Sigmoid colon (tissue), 7 donors: ENCODE measurements at places on chromosomes 2 and 18. TPM values are rescaled to one million over a fixed set of nuclear protein-coding genes. Genes with fewer than 3 reads are reported as not detected.

CNTNAP5 gene
- not detected for polyA plus RNA-seq

SERPINB5 gene
- 2.9 TPM for polyA plus RNA-seq

AGXT gene
- polyA plus RNA-seq: 1.6 TPM

GRHL1 gene
- polyA plus RNA-seq: 0.55 TPM

PRADC1 gene
- polyA plus RNA-seq: 55.9 TPM

GYPC gene
- polyA plus RNA-seq: 66.8 TPM

CD8B2 gene
- under 0.01 TPM for polyA plus RNA-seq

ETAA1 gene
- polyA plus RNA-seq: 3.0 TPM

PLGLB1 gene
- not detected for polyA plus RNA-seq

GRCh38 chr18:54069729-54070128 is 154.7 kb downstream of the MBD2 start:
- DNase-seq: no peak

DNA sequence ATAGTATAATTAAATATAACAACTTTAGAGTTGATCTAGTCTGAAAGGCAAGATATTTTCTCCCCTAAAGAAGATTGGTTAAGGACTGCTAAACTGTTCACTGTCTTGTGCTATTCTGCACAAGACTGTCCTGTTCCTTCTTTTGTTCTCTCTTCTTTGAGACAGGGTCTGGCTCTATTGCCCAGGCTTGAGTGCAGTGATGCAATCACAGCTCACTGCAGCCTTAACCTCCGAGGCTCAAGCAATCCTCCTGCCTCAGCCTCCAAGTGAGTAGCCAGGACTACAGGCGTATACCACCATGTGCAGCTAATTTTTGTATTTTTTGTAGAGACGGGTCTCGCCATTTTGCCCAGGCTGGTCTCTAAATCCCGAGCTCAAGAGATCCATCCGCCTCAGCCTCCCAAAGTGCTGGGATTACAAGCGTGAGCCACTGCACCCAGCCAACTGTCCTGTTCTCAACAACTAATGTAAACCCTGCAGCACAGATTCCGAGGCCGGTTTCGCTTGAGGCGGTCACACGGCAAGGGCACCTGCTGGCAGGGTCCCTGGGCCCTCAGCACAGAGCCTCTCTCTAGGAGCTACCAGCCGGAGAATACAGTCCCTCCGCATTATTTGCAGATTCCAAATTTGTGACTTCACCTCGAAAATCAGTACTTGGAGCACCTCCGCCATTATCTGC is 16.4 kb downstream of the PXDN start:
- DNase-seq: peak; percentile 67

DNA sequence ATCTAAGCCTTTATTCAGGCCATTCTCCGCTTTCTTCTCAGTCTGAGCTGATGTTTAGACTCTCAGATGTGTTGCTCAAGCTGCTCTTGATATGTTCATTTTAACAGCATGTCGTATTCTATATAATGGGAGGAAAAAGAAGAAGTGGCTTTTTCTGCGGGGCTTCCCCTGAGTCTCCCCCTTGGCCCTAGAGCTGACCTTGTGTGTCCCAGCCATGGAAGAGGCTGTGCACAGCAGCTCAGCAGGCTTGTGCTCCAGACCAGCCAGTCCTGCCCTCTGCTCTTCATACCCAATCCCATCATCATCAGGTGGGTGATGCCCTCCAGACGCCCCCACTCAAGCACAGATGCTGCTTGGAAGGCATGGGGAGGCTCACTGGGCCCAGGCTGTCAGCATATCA is 155.1 kb upstream of the CELF4 start:
- no peak for DNase-seq

GRCh38 chr2:240405133-240405532 is 30.3 kb upstream of the GPC1 start:
- peak; percentile 52 for DNase-seq

DNA sequence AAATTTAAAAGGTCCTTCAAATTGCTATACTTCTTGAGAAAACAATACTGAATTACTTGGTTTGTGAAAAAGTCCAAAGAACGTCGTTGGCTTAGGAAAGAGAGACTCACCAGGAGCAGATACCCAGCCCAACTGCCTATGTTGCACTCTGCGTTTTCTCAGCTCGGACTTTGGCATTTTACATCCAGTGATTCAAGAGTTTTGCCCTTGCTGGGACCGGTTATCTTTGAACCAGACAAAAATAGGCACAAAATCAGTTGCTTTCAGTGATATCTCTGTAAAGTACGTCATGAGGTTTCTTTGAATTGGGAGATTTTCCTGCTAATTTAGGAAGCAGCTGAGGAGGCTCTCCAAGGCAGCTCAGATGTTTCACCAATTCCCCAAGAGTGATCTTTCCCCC is 29.3 kb downstream of the FHOD3 start:
- DNase-seq: no peak

DNA sequence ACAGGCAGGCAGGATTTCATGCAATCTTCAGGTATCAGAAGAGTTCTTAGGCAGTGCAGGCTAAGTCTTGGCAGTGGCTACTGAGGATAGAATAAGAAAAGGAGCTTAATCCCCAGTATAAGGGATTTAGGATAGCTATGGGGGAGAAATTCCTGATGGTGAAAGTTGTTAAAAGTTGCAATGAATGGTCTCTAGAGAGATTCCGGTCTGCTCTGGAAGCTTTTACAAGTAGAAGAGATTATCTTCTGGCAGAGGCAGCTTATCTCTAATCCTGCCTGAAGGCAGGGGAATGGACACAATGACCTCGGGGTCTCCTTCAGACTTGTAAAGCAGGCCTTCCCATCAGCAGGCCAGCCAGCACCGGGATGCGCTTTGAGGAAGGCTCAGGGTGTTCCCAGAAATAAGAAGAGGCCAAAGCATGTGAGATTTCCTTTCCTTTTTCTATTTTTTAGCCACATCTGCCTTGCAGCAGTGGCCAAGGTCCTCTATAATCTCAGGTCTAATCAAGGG is 253.9 kb upstream of the KLHL29 start:
- DNase-seq: no peak

GRCh38 chr2:29014811-29015421 is 33.8 kb downstream of the TOGARAM2 start:
- DNase-seq: no peak

GRCh38 chr2:27915874-27916273 is 25.3 kb downstream of the BABAM2 start:
- no peak for DNase-seq

- no peak for DNase-seq
Observed at GRCh38 chr2:165811592-165812370, 17.7 kb upstream of the GALNT3 start.

DNA sequence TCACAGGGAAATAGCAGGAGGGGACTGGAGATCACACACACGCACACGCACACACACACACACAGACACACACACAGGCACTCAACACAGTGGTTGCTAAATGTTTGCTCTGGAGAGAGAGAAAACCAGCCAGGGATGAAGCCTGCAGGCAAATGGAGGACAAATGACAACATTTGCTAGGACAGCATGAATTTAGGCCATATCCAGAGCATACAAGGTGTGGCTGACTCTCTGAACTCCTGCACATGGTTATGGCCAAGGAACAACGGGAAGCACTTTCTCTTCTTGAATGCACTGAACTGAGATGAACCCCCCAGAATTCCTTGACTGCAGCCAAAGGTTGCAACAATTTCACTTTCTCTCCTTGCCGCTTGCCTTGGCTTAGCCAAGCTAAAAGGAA is 230.0 kb upstream of the RASGRP3 start:
- no peak for DNase-seq

DNA sequence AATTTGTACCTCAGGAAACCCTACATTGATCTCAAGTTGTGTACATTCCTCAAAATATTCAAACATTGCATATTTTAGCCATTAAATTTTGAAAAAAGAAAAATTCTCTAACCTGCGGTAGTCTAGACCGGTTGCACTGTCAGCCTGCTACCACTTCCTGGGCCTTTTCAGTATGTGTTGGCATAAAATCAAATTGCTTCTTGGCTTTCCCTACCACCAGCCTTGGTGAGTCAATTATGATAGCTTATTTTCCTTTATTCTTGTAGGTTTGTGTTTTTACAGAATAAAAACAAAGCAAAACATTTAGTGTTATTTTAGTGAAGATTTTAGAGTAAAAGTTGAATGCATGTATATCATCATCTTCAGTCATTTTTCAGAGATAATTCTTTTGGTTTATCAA is 61.2 kb downstream of the FAM171B start:
- no peak for DNase-seq

DNA sequence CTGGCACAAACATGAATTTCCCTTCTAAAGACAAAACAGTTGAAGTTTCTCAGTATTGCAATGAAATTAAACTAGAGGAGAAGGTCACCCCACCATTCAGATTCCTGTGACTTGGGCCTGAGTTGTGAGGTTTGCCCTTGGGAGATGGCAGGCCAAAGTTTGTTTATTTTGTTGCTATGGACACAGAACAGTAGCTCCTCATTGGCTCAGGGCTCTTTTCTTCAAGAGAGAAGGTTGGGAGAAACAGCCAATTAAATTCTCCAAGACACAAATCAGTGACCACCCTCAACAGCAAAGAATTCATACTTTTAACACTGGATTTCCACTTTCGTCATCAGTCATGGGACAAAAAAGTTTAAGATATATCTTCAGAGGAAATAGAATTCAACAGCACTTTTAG is at the start of gene FLACC1:
TSS of gene FLACC1 (minus strand) at position 125 of the 400 bp plus-strand sequence. CDS start 5,941 bp downstream, outside the sequence.
- DNase-seq: no peak

GRCh38 chr2:233996000-233996399 is 54.5 kb upstream of the SPP2 start:
- no peak for DNase-seq

- no peak for DNase-seq
Observed at GRCh38 chr2:150644298-150645067, 157.0 kb upstream of the RND3 start.

GRCh38 chr2:203972066-203972465 is 35.5 kb downstream of the ICOS start:
- DNase-seq: no peak

DNA sequence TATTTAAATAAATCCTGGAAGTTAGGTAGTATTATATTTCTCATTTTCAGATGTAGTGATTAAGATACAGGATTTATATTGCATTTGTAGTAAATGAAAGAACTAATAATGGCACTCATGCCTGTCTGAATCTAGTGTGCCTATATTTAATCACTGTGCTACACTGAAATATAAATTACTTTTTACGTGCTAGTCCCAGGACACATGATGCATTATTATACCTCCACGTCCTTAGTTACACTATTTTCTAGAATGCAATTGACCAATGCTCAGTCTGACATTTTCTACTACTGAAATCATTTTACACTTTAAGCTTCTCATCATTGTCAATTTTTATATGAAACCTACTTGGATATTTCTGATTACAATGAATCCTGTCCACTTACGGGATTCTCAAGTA is 80.9 kb upstream of the TMEFF2 start:
- no peak for DNase-seq

DNA sequence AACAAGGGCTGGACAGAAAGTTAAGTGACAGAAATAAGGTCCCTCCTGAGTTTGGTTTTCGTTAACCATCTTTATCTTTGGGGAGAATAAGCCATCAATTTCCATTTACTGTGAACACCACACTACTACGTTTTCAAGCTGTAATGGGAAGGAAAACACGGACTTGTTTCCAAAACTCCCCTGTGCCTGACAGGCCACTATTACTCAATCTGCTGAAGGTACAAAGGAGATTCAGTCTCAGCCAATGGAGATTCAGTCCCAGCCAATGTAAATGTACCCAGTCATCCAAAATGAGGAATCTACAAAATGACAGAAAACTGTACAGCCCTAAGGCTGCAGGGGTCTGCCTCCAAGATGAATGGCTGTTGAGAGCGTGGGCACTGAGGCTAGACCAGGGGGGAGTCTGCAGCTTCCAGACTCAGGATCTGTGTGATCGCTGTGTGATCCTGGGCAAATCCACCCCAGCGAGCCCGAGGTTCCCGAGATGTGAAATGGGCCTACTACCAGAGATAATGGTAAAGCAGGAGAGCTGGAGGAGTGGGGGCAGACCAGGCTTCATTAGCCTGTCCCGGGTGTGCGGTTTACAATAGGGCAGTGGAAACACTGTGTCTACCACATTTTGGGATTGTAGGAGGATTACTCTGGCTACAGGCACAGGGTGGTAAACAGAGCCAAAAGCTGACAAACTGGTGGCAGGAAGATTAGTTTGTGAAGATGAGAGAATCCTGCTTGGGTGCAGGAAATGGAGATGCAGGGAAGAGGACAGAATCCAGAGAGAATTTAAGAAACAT is 284.8 kb downstream of the STK39 start:
- no peak for DNase-seq

DNA sequence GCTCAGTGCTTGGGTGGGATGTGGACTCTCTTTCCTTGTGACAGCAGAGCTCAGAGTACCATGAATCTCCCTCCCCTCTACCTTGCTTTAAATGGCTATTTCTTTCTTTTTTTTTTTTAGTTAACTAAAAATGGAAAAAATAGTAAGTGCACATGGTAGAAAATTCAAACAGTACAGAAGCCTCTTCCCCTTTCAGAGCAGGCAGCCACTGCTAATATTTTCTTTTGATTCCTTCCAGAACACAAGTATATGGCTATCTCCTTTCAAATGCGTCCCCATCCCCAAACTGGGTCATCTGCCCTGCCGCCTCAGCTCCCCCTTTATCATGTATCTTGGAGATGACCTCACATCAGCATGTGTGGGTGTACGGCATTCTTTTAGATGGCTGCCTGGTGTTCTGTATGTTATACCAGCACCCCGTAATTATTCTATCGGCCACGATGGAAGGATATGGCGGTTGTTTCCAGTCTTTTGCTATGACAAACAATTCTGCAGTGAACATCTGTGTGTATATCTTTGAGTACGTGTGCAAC is 70.5 kb upstream of the DLX2 start:
- DNase-seq: no peak

DNA sequence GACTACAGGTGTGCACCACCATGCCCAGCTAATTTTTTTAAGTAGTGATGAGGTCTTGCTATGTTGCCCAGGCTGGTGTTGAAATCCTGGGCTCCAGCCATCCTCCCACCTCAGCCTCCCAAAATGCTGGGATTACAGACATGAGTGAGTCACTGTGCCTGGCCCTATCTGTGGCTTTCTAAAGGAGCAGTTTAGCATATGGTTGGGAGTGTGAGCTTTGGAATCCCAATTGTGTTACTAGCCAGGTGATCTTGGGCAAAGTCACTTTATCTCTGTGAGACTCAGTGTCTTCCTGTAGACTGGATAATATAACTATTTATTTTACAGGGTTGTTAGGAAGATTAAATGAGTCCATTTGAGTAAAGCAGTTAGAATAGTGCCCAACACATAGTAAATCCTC is 19.8 kb upstream of the SMAD4 start:
- no peak for DNase-seq

- no peak for DNase-seq
Observed at GRCh38 chr18:54991981-54992380, 32.7 kb upstream of the CCDC68 start.

DNA sequence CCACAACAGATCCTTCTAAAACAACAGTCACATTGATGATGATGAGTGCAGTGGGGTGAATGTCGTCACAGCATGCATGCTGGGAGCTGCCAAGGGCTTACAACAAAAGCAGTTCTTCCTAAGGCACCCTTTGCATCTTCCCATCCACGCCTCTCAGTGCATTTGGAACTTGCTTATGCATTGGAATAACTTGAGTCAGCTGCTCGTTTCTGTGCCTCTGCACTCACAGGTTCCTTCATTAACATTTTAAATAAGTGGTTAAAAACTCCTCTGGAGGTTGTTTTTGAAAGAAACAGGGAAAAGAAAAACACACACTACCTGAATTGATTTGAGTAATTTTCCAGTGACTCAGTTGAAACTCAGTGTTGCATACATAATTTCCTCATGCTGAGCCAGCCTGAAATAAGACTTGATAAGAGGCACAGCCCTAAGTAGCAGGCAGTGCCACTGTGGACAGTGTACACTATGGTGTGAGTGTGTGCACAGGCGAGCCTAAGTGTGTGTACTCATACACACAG is 46.8 kb upstream of the TRIM43B start:
- no peak for DNase-seq
